Osteoblast (primary cell): ENCODE measurements at places on chromosomes 5 and 9.

GRCh38 chr9:72217306-72217842, 68.1 kb downstream of the GDA start:
- no peak for DNase-seq

GRCh38 chr5:154786414-154786813, 31.2 kb downstream of the LARP1 start:
- no peak for DNase-seq

DNA sequence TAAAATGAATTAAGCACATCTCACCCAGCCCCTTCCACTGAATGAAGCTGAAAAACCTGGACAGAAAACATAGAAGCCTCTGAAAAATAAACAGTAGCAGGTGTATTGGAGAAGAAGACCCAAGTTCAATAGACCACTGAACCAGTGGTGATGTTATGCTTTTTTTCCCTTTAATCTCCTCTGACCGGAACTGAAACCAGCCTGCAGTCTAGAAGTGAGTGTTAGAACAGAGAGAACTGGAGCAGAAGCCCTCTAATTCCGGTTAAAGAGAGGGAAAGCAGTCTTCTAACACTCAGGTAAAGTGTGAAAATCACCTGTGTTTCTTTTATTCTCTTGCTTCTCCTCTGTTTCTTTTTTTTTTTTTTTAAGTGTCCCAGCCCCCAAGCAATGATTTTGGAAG, 83.5 kb upstream of the CCL21 start:
- DNase-seq: no peak

GRCh38 chr9:22307013-22307711, 139.5 kb upstream of the DMRTA1 start:
- peak; percentile 45 for DNase-seq

- DNase-seq: no peak
Measured at GRCh38 chr5:146641941-146642340, 126.0 kb upstream of the GPR151 start.

- peak; percentile 57 for DNase-seq
Measured at GRCh38 chr9:93129286-93129685, 4.8 kb downstream of the NINJ1 start.

DNA sequence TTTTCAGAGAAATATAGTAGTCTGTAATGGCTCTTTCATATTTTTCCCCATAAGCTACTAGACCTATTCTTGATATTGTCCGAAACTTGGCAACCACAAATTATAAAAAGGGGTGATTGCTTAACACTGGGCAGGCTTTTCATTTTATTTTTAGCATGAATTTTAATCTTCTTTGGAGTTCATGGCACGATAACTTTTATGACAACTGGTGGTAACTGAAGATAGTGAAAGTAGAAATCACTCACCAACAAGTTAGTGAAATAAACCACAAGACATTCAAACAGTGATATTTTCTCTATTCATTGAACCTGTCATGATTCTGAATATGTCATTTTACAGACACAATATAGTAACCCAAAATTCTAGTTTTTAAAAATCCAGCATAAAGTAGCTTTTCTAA, 213.9 kb downstream of the PRDM9 start:
- DNase-seq: no peak

- peak; percentile 78 for DNase-seq
Measured at GRCh38 chr5:34598177-34598794, 57.8 kb upstream of the RAI14 start.

- DNase-seq: no peak
Measured at GRCh38 chr9:113380869-113381378, 4.1 kb upstream of the HDHD3 start.

DNA sequence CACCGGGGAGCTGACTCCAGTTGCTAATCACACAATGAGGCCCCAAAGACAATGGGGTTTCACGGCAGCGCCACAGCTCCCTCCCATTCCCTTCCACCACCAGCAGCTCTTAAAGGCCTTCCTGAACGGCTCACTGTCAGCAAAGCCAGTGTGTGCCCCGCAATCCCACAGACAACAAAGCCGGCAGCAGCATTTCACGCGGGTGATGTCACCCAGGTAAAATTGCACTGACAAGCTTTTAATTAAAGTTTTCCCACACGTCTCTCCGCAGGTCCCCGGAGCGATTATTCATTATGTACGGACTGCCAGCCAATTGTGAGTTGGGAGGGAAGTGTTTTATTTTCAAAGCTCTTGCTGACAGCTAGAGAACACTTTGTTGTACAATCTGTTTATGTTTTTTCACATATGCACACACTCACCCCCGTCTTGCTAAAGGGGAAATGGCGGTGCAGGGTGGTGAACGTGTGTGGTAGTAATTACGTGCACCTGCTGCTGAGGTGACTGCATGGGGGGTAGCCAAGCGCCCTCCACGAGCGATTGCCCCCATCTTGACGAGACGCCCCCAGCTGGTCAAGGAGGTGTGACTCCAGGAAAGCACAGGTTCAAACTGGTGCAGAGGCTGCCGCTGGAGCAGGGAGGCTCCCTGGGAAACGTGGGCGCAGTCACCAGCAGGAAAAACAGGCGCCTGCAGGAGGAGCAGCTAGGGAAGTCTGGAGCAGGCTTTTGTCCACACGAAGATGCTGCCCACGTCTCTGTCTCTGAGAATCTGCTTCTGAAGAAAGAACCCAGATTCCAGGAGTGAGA, 65.0 kb downstream of the IRX2 start:
- DNase-seq: no peak

GRCh38 chr9:107387409-107387808, 102.2 kb downstream of the KLF4 start:
- no peak for DNase-seq

DNA sequence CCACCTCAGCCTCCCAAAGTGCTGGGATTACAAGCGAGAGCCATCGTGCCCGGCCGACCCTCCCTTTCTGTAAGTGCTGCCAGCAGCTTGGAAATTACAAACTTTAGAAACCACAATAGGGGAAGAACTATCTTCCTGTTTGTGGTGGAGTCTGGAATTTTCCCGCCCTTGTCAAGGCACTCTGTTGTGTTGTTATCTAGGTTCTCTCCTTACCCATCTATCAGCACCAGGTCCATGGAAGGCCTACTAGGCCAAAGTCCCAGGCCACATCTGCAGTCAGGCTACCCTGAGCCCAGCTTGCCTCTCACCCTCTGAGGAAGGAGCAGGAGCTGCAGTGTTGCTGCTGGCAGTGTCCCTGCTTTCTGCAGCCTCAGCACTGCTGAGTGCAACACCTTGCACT, 214.9 kb downstream of the MCTP1 start:
- no peak for DNase-seq

- no peak for DNase-seq
Measured at GRCh38 chr9:22440841-22441240, 5.8 kb upstream of the DMRTA1 start.

GRCh38 chr5:75052192-75053053, at the start of gene GCNT4:
GCNT4 (minus strand) TSS chr5:75052558; CDS start chr5:75030037, 22,521 bp downstream.
- peak; percentile 83 for DNase-seq

DNA sequence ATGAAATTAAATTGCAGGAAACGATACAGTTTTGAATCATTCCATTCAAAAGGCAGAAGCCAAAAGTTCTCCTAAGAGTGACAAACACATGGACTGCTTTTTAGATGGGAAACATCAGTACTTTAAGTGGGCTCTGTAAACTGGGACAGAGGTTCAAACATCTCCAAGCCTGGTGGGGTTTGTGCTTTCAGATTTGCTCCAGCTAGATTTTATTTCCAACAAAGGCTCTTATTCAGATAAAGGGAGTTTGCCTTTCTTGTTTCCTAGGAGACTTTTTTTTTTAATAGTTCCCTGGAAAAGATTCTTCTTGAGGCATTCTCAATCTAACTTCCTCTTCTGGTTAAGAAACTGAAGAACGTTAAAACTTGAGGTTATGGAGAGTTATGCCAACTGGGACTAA, 277.6 kb downstream of the TMEM38B start:
- no peak for DNase-seq

- DNase-seq: no peak
Measured at GRCh38 chr5:145680767-145681166, 154.4 kb downstream of the PRELID2 start.

DNA sequence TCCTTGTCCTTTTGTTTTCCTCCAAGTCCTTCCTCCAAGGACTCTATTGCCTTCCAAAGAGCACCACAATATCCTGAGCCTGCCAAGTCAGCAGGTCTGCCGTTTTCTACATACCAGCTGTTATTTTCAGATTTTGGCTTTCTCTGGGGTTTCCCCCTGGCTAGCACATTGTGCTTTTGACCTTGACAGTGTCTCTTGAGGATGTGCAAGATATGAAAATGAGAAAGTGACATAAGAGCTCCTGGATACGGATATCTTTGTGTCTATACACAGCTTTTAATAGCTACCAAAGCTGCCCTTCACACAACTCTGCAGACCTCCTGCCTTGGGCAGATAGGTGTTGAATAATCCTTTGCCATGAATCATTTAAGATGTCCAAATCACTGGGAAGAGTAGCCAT, 67.0 kb downstream of the HAPLN1 start:
- no peak for DNase-seq

DNA sequence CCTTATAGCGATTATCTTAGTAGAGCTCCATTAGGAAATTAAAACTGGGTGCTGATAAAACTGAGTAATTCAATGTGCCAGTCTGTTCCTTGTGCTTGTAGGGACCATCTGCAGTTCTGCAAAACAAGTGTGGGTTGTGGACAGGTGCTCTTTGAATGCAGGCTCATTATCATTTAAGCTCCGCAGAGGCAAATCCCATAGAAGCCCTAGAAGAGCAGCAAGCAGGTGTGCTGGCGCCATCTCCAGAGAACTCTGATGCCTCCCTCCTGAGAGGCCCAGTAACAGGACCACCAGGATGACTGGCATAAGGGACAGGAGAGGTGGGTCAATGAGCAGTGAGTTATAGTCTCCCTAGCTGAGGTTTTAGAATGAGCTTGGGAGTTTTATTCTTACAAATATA, 1342.4 kb upstream of the DMAC1 start:
- peak; percentile 9 for DNase-seq

GRCh38 chr5:137760719-137761516, 6.8 kb upstream of the HNRNPA0 start:
- DNase-seq: no peak

DNA sequence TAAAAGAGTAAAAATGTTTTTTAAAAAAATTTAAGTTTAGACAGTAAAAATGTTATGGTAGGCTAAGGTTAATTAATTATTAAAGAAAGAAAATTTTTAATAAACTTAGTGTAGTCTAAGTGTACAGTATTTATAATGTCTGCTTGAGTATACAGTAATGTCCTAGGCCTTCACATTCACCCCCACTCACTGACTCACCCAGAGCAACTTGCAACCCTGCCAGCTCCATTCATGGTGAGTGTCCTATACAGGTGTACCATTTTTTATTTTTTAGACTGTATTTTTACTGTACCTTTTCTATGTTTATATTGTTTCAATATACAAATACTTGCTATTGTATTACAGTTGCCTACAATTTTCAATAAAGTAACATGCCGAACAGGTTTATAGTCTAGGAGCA, 234.1 kb downstream of the AUH start:
- no peak for DNase-seq

- DNase-seq: no peak
Measured at GRCh38 chr9:92426501-92427145, 2.4 kb upstream of the OMD start.

GRCh38 chr5:169289520-169289919, 11.4 kb downstream of the SLIT3 start:
- peak; percentile 63 for DNase-seq

DNA sequence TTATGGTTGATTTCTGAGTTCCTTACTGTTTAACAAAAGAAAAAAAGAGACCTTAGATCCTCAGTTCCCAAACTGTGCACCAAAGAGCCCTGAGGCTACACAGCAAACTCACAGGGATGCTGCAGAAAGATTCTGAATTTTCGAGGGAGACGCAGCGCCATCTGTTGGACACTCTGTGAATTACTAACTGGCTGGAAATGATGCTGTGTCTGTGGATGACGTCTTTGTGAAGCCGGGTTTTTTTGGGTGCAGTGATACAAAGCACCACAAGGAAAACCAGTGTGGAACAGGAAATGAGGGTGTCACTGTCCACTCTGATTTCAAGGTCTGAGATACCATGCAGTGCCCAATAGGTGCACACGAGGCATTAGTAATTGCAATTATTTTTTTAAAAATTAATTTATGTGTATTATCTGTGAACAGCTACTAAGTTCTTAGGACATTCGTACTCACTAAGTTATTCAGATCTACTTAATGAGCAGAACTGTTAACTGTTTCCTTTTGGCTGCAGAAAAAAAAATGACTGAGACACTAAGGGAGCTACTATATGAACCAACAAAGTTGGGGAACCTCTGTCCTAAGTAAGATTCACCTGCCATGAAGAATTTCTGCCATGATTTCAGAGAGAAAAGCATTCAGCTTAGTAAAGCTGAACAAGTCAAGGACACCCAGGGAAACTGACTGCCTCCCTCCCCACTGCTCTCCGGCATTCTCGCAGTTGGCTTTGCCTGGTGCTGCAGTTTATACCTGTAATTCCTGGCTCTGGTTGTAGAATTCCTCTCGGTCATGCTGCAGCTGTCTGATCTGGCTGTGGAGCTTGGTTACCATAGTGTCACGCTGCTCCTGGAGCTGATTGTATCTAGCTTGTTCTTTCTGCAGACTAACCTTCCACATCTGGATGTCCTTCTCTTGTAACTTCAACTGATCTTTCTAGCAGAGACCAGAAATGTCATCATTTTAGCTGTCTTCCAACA, 23.4 kb downstream of the SPACA9 start:
- DNase-seq: peak; percentile 91

DNA sequence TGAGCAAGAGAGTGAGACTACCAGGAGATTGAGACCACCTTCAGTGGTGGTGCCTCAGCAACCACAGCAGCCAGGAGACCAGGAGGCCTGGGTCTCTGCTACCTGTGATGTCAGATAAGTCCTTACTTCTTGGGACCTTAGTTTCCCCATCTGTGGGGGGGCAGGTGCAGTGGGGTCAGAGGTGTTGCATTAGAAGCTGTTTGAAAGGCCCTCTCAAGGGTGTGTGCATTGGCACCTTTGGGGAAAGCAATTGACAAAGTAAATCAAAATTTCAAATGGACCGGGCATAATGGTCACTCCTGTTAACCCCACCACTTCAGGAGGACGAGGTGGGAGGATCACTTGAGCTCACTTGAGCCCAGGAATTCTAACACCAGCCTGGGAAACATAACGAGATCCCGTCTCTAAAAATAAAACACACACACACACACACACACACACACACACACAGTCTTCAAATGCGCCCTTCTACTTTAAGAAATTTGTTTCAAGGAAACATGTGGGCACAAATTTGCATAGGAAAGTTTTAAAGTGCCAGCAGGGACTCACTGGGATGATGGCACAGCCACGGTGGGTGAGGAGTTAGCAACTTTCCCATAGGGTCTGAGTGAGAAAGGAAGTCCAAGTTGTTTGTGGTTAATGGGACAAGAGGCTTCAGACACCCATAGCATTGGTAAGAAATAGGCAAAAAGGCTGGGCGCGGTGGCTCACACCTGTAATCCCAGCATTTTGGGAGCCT, 1.3 kb upstream of the AK1 start:
- peak; percentile 44 for DNase-seq

DNA sequence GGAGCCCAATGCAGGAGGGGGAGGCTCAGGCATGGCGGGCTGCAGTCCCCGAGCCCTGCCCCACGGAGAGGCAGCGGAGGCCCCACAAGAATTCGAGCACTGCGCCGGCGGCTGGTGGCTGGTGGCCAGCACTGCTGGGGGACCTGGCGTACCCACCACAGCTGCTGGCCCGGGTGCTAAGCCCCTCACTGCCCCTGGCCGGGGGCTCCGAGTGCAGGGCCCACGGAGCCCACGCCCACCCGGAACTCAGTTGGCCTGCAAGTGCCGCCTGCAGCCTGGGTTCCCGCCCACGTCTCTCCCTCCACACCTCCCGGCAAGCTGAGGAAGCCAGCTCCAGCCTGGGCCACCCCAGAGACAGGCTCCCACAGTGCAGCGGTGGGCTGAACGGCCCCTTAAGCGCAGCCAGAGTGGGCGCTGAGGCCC, 780.3 kb downstream of the DTWD2 start:
- no peak for DNase-seq
